ENCODE measurements at places on chromosomes 13 and 19. TPM values are rescaled to one million over a fixed set of nuclear protein-coding genes. Genes with fewer than 3 reads are reported as not detected.

- DNase-seq, result no peak
Measured at GRCh38 chr19:30092721-30093569, 150.9 kb downstream of the URI1 start.

- DNase-seq, result no peak
Measured at GRCh38 chr13:84686458-84686857, 804.2 kb upstream of the SLITRK1 start.

GRCh38 chr19:48249502-48250014 lies 6.2 kb downstream of the CARD8 start:
- DNase-seq, result no peak

DNA sequence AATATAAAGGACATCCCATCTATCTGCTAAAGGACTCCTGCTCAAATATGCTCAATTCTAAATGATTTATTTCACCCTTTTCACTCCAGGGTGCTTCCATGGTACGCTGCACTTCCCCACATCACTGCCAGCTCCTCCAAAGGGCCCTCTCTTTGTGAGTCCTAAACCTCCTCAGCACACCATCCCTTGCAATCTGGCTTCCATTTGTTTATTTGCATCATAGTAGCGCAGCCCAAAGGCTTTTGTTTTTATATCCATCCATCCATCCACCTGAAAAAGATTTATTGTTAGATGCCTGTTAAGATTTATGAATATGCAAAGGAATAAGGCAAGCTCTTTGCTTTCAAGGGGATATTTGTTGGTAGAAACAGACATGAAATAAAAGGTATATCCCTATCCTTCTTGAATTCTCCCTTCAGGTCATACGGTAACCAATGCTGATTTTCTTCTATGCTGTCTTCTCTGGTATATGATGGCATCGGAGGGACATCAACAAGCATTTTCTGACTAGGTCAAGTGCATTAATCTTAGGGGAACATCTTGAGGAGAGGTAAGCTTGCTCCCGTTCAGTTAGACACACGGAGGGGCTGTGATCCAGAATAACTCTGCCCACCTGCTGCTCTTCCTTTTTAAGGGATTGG lies 397.6 kb downstream of the LIG4 start:
- DNase-seq, result no peak

DNA sequence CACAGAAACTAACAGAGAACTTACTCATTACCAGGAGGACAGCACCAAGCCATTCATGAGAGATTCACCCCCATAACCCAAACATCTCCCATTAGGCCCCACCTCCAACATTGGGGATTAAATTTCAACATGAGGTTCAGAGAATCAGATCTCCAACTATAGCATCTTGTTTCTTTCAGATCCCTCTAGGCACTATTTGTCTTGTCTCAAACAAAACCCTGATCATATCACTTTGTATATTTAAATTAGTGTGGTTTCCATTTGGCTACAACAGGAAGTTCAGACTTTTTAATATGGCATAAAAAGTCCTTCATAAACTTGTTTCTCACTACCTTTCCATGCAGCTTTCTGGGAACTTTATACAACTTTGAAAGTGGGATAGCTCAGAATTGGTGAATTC lies 699.0 kb upstream of the MIR17HG start:
- peak; percentile 4 for DNase-seq

Gene ITGBL1
- total RNA-seq, result 21.4 TPM

DNA sequence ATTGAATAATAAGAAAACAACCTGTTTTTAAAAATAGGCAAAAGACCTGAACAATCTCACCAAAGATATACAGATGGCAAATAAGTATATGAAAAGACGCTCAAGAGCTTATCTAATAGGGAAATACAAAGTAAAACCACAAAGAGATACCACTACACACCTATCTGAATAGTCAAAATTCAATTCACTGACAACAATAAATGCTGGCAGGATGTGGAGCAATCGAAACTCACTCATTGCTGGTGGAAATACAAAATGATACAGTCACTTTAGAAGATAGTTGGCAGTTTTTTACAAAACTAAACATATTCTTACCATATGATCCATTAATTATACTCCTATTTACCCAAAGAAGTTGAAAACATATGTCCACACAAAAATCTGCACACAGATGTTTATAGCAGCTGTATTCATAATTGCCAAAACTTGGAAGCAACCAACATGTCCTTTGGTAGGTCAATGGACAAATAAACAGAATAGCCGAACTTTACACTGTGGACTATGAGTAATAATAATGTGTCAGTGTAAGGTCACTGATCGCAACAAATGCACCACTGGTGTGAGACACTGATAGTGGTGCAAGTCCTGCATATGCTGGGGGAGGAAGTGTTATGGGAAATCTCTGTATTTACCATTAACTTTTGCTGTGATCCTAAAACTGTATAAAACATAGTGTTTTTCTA lies 20.8 kb downstream of the ZC3H13 start:
- no peak for DNase-seq

- DNase-seq, result peak; percentile 64
Measured at GRCh38 chr19:17863520-17864182, 3.9 kb downstream of the RPL18A start.

Gene PRKCG
- not detected for total RNA-seq

DNA sequence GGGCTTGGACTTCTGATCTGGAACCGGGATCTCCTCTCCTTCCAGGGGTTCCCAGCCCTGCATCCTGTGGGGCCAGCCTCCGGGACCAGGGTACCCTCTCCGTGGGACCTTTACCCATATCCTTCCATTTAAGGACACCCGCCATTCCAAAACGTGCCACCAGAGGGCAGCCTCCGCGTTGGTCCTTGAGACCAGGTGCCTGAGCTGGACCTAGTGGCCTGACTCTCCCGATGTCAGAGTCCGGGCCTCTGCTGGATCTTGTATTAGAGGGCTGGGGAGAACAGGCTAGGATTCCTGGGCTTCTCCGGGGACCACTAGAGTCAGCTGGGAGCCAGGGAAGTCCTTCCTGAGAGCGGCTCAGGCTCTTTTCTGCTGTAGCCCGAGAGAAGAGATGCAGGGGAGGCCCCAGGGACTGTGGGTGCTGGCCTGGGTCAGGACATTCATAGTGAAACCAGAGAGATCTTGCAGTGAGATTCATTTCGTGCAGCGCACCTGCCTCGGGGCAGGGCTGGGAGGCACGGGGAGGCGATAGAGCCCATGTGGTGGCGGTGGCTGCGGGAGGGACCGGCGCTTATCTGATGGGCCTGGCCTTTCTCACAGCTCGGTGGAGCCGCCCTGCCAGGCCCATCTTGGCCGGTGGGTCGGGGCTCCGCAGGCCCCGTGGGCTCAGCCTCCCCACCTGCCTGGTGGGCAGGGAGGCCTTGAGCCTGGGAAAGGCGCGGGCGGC lies 9.8 kb upstream of the SLC7A10 start:
- peak; percentile 65 for DNase-seq

GRCh38 chr19:45446295-45446694 lies 21.5 kb upstream of the FOSB start:
- DNase-seq, result peak; percentile 63

- no peak for DNase-seq
Measured at GRCh38 chr19:38819231-38819920, 6.6 kb upstream of the LGALS4 start.

Gene DIRAS1
- 1.2 TPM for total RNA-seq

Gene HPN
- total RNA-seq, result not detected

- DNase-seq, result no peak
Measured at GRCh38 chr13:97544031-97544765, 110.2 kb downstream of the RAP2A start.

Gene FXYD3
- total RNA-seq, result 0.64 TPM

Gene CRX
- total RNA-seq, result not detected

- DNase-seq, result no peak
Measured at GRCh38 chr13:21965095-21965494, 294.2 kb downstream of the FGF9 start.

DNA sequence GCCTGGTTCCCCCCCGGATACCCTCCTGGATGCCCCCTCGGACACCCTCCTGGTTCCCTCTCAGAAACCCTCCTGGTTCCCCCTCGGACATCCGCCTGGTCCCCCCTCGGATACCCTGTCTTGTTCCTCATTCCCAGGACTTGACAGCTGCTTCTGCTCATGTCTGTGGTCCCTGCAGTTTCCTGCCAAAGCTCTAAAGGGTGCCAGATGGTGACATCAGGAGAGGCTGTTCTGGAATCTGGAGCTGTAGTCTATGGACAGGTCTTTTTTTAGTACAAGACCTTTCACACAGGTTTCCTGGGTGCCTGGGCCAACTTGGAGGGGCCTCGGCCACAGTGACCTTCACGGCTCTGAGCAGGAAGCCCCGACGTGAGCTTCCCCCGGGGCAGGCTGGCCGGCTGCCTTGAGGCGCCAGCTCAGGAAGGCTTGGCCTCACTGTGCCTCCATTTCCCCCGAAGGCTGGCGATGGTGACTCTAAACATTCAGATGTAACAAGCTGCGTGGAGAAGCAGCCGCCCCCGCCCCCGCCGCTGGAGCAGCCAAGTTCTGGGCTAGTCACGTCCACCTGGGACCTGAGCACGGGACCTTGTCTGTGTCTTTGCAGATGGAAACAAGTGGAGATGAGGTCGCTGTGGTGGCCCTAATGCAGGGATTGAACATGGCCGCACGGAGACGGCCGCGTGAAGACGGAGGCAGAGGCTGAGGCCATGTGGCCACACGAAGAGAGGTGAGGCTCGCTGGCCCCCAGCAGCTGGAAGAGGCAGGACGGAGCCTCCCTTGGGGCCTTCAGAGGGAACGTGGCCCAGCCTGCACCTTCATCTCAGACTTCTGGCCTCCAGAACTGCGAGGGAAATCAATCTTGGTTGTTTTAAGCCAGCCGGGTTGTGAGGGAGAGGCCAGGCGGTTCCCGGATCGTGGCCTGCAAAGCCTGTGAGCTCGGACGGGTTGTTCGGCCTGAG lies 12.7 kb downstream of the SGTA start:
- no peak for DNase-seq

DNA sequence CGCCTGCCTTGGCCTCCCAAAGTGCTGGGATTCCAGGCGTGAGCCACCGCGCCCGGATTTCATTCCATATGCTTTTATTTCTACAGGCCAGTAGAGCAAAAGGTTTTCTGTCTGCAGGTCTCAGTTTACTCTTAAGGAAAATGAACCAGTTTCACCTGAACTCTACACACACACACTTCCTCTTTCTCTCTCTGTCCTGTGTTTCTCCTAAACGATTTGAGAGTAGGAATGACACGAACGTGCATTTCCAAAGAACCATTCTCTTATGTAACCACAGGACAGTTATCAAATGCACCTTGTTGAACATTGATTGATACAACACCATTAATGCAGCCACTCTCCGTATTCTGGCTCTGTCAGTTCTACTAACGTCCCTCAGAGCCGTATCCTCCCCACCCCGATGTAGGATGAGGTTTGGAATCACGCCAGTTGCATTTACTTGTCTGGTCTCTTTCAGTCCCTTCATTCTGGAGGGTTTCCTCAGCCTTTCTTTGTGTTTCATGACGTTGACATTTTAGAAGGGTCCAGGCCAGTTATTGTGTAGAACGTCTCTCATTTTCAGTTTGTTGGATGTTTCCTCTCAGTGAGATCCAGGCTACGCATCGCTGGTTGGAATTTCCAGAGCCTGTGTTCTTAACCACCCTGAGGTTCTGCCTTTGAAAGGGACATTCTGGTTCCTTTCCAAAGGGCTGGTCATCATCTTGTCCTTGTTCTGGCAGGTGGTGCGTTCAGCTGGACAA lies 36.0 kb downstream of the BICRA start:
- peak; percentile 14 for DNase-seq

GRCh38 chr13:113207460-113207859 lies 1.0 kb downstream of the PCID2 start:
- no peak for DNase-seq

- DNase-seq, result peak; percentile 7
Measured at GRCh38 chr13:74732736-74733385, 598.7 kb upstream of the KLF12 start.

DNA sequence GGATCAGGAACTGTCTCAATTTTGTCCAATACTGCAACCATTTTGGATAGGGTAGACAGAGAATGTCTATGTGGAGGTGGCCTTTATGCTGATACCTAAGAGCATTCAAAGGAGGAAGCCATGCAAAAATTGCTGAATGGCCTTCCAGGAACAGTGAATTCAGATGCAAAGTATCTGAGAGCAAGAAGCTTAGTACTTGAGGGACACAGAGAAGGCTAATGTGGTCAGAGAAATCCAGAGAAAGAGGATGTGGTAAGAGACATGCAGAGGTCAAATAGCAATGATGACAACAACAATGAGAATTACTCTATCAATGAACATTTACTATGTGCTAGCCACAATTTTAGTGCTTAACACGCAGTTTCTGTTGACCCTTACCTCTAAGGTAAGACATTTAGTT lies 785.6 kb upstream of the KLHL1 start:
- DNase-seq, result no peak

DNA sequence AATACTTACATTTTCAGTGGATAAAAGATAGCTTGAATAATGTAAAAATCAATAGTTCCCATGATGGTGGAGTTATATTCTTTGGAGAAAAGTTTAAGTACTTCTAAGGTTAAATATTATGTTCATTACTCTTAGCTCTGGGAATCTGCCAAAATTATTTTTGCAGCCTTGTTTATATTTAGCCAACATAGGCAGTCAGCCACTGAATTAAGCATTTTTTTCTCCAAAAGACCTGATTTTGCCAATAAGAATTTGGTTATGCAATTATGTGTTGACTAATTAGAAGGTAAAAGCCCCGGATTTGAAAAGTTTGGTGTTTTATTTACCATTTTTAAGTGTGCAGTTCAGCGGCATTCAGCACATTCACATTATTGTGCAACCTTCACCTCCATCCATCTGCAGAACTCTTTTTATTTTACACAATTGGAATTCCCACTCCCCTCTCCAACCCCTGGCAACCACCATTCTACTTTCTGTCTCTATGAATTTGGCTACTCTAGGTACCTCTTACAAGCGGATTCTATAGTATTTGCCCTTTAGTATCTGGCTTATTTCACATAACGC lies 90.1 kb upstream of the C1QTNF9B start:
- DNase-seq, result no peak

Gene KLK12
- not detected for total RNA-seq

DNA sequence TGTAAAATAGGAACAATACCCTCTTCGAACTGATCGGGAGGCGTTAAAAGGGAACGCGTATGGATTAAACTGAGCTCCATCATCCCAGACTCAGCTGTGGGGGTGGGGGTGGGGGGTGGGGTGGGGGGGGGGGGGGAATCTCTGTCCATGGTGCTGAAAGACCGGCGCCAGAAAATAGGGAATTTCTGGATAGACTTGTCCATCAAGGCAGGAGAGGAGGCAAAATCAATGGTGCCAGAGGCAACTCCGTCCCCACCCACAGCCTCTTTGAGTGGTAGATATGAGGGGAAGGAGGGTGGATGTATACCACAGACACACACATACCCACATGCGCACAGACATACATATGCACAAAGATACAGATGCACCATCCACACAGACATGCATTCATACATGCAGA lies 37.4 kb downstream of the ZNF787 start:
- no peak for DNase-seq

Gene ISYNA1
- 8.9 TPM for total RNA-seq

Gene C5AR2
- 0.39 TPM for total RNA-seq
